ENCODE measurements at places on chromosomes 1 and 21. TPM values are rescaled to one million over a fixed set of nuclear protein-coding genes. Genes with fewer than 3 reads are reported as not detected.

Gene OR2L13
- 2.6 TPM for total RNA-seq

GRCh38 chr1:68812333-68812732 lies 315.5 kb upstream of the DEPDC1 start:
- H3K4me1 ChIP-seq, result peaks cover 3% of the 10 kb centered on the region
- H3K4me3 ChIP-seq, result no peak overlapping the region
- H3K36me3 ChIP-seq, result no peaks in the 10 kb centered on the region
- no peaks in the 10 kb centered on the region for H3K27me3 ChIP-seq
- DNase-seq, result no peak

- no peak for DNase-seq
- H3K4me1 ChIP-seq, result peaks cover 11% of the 10 kb centered on the region
- H3K4me3 ChIP-seq, result no peak overlapping the region
- H3K27ac ChIP-seq, result no peak overlapping the region
- H3K36me3 ChIP-seq, result no peaks in the 10 kb centered on the region
Observed at GRCh38 chr1:59674595-59674994, 140.2 kb upstream of the HOOK1 start.

DNA sequence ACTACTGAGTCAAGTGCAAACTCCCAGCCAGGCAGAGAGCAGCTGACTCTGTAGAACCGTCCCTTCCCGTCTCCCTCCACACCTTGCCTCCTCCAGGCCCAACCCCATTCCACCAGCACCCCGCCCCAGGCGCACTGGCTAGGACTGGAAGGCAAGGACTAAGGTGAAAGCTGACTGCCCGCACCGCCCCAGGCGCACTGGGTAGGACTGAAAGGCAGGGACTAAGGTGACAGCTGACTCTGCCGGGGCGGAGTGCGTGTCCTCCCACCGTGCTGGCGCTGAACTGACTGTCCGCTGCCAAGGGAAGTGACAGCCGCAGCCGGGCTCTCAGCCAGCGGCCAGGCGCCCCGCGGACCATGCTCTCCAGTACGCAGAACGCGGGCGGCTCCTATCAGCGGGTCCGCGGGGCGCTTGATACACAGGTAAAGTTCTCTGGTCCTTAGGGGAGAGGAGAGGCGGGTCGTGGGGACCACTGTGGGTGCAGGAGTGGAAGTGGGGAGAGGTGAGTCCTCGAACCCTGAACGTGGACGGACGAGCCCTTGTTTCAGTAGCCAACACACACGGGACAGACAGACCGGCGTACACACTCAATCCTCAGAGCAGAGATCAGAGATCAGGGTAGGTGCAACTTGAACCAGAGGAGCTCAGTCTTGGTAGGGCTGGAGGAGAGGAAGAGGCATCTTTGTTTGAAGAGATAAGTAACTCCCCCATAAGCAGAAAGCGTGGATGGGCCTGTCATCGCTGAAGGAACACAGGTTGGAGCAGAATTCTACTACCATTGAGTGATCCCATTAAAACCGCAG lies 58.0 kb downstream of the RBM11 start:
- peaks cover 8% of the 10 kb centered on the region for H3K27me3 ChIP-seq
- H3K4me3 ChIP-seq, result no peak overlapping the region
- H3K36me3 ChIP-seq, result no peaks in the 10 kb centered on the region

DNA sequence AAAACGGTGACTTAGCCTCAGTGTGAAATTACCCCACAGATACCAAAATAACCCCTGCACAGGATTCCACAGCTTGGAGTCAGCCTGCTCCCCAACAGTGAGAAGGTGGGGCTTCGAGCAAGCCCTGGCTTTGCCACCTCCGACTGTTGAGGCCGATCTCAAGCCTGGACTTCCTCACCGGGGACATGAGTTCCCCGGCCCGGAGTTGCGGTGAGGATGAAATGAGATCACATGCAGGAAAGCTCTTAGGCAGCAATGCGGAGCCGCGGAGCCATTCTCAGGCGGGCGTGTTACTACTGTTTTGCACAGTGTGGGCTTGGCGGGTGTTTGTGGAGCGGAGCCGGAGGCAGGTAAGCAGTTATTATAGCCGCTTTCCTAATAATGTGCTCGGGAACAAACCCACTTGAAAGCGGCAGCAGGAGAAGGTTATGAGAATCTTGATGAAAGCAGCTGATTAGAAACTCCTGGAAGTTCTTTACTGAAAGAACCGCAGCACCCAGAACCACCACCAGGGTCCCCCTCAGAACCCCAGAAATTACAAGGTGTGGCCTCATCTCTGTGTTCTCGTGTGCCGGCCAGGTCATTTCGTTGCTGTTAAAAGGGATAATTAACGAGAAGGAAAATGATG lies 3.9 kb upstream of the CLSTN1 start:
- H3K4me1 ChIP-seq, result peaks cover 18% of the 10 kb centered on the region
- H3K36me3 ChIP-seq, result no peaks in the 10 kb centered on the region
- no peak overlapping the region for H3K27ac ChIP-seq
- H3K4me3 ChIP-seq, result no peak overlapping the region
- H3K27me3 ChIP-seq, result no peaks in the 10 kb centered on the region

GRCh38 chr21:33703750-33704606 lies 61.7 kb downstream of the ITSN1 start:
- H3K4me3 ChIP-seq, result no peak overlapping the region
- DNase-seq, result no peak
- H3K36me3 ChIP-seq, result no peaks in the 10 kb centered on the region
- peaks cover 4% of the 10 kb centered on the region for H3K4me1 ChIP-seq

DNA sequence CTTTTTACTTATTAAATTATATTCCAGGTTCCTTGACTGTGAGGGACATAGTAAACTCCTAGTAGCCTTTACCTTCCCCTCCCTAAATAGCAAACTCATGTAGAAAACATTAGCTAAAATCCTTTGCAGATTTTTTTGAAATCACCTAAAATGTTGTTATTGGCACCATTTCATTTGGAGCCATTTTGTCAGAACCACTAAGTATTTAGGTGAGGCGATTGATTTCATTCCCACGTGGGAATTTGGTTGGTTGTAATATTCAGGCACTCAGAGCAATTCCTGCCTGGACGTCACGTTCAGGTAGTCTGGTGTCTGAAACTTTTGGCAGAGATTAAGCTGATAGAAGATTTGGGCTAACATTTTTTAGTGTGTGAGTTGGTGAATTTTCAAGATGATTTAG lies 84.3 kb downstream of the CAMTA1 start:
- no peak overlapping the region for H3K4me3 ChIP-seq
- H3K27me3 ChIP-seq, result no peaks in the 10 kb centered on the region
- H3K36me3 ChIP-seq, result peaks cover 5% of the 10 kb centered on the region
- DNase-seq, result no peak

DNA sequence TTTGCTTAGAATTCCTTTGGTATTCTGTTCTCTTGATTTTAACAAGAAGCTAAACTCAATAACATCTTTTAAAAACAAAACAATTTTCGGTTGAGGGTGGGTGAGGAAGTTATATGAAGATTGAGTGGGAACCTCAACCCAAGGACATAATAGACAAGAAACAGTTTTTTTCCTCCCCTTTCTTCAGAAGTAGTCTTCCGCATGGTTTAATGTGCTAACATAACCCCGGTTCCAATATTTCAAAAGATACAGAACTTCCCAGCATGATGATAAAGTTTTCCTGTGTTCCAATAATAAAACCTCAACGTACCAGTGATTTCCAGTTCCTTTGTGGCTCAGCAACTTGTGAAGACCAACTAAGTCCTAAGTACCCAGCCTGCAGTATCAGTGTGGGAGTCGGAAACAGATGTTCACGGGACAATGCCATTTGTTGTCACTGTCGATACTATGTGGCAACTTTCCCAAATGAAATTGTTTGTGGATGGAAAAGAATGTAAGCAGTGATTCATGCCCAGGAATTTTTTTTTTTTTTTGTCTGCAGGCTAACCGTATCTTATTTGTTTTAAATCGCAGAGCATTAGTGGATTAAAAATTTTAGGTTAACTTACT lies 48.5 kb downstream of the NR5A2 start:
- no peak overlapping the region for H3K4me3 ChIP-seq
- no peak overlapping the region for H3K27ac ChIP-seq
- H3K4me1 ChIP-seq, result no peaks in the 10 kb centered on the region
- no peaks in the 10 kb centered on the region for H3K36me3 ChIP-seq
- peaks cover 11% of the 10 kb centered on the region for H3K27me3 ChIP-seq

DNA sequence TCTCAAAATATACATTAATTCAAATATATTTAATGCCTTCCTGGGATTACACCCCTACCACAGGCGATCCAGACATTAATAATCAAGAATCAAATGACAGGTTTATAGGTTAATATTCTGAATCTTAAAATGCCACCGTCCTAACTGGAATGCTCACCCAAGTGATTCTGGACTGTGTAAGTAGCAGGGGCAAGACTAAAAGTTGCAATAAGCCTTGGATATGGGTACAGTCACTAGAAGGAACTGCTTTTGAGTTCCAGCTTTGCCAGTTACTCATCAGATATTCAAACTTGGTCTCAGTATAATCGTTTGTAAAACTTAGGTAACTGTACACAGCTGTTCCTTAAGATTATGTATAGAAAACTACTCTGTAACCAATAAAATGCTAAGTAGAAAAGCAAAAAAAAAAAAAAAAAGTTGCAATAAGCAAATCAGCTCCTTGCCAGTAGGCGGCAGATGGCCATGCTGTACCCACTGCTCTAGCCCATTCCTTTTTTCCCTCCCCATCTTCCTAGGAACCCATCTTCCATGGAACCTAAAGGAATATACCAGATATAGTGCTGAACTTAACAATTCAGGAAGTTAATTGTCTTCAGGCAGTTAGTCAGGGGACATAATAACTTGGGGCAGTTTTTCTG lies 10.5 kb downstream of the RO60 start:
- no peaks in the 10 kb centered on the region for H3K27me3 ChIP-seq
- no peak for DNase-seq
- H3K4me3 ChIP-seq, result no peak overlapping the region
- peaks cover 3% of the 10 kb centered on the region for H3K36me3 ChIP-seq
- H3K27ac ChIP-seq, result no peak overlapping the region

DNA sequence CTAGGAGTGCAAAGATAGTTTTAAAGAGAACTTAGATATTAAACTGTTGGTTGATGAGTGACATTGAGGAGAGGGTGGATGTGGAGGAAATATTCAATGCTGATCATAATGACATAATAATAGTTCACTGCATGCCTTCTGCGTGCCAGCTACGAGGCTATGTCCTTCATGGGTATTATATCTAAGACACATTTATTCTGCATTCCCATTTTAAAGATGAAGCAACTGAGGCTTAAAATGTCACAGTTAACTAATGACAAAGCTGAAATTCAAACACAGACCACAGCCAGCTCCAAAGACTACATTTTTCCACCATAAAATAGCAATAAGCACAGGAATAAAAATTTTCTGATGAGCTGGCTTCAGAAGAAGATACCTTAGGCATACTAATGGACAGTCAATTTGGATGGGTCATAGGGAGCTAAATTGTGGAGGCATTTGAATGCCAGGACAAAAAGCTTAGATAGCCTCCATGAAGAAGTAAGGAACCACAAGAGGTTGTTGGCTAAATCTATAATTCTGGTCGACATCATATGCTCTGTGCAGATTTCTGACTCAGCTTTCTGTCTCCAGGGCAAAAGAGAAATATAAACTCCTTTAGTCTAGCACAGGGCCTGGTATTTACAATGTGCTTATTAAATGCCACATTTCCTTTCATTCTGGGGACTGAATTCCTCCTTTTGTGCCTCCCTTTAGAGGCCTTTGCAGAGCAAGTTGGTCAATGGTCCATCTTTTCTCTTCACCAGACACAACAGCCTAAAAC lies 71.2 kb upstream of the NRIP1 start:
- H3K4me1 ChIP-seq, result peaks cover 14% of the 10 kb centered on the region
- DNase-seq, result no peak
- H3K4me3 ChIP-seq, result no peak overlapping the region
- H3K27ac ChIP-seq, result no peak overlapping the region
- no peaks in the 10 kb centered on the region for H3K27me3 ChIP-seq

DNA sequence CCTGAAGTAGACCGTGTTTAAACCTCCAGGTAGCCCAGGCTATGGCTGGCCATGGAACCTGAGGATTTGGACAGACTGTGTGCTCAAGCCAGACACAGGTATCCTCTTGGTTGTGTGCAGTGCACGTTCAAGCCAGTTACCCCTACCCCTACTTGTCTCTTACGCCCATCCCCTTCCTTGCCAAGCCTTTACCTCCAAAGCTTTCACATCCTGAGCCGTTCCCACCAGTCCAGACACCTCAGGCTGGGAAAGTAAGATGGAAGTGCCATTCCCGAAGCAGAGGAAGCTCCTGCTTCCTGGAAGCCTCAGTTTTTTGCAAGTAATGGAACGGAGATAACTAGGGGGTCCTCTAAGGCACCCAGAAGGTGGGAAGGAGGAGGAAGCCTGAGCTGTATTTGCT lies 41.5 kb upstream of the HMGB4 start:
- H3K27ac ChIP-seq, result no peak overlapping the region
- no peak for DNase-seq
- H3K4me1 ChIP-seq, result no peaks in the 10 kb centered on the region
- no peaks in the 10 kb centered on the region for H3K27me3 ChIP-seq

DNA sequence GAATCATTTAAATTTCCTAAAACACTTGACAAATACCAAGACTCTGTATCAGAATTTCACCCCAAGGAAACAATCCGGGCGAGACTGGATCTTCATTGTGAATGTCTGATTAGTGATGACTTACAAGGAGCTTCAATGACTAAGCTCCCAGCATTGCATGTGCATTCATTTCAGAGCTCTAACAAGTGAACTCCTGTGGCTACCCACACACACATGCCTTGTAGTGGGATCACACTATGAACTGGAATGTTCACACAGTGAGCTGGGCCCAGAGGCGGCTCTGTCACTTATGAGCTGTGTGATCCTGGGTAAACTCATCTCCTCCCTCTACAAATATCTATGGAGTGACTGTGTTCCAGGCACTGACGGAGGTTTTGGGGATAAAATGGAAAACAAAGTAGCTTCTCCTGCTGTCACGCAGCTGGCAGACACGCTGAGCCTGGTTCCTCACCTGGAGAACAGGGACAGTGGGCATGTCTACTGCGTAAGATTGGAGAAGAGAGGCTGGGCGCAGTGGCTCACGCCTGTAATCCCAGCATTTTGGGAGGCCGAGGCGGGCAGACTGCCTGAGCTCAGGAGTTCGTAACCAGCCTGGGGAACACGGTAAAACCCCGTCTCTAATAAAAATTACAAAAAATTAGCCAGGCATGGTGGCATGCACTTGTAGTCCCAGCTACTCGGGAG lies 56.9 kb downstream of the CLSTN1 start:
- H3K27me3 ChIP-seq, result no peaks in the 10 kb centered on the region
- H3K36me3 ChIP-seq, result peaks cover 28% of the 10 kb centered on the region
- no peaks in the 10 kb centered on the region for H3K4me1 ChIP-seq
- DNase-seq, result no peak

DNA sequence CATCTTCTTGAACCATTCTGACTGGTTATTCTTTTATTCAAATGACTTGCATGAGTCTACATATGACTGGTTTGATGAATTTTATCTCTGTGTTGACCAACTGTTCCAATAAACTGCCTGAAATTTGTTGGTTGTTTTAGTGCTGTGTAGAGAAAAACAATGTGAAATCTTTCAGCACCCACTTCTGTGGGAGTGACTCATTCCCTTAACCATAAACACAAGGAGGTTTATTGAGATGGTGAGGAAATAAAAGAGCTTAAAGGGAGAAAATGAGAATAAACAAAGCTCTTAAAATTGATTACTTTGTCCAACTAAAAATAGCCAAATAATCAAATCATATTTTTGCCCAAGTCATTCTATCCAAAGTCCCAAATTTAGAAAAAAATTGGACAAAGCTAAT lies 341.1 kb downstream of the TGFB2 start:
- H3K36me3 ChIP-seq, result no peaks in the 10 kb centered on the region
- no peak overlapping the region for H3K4me3 ChIP-seq
- no peak for DNase-seq
- no peaks in the 10 kb centered on the region for H3K27me3 ChIP-seq
